ENCODE measurements at places on chromosomes 11 and 22.

- no peak for DNase-seq
These were observed 132.6 kb downstream of the WNT11 start for GRCh38 chr11:76073724-76074123.

DNA sequence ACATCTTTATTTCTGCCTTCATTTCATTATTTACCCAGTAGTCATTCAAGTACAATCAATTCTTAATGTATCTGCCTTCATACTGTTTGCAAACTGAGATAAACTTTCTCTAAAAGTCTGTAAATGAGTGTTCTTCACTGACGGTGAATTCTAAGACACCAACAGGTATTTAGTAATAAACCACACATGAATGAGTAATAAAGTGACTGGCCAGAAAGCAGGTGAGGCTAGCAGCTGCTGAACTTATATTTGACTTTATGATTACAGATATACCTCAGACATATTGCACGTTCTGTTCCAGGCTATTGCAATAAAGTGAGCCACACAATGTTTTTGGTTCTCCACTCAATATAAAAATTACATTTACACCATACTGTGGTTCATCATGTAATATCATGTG is 1894.0 kb upstream of the RAG2 start:
- DNase-seq = no peak

DNA sequence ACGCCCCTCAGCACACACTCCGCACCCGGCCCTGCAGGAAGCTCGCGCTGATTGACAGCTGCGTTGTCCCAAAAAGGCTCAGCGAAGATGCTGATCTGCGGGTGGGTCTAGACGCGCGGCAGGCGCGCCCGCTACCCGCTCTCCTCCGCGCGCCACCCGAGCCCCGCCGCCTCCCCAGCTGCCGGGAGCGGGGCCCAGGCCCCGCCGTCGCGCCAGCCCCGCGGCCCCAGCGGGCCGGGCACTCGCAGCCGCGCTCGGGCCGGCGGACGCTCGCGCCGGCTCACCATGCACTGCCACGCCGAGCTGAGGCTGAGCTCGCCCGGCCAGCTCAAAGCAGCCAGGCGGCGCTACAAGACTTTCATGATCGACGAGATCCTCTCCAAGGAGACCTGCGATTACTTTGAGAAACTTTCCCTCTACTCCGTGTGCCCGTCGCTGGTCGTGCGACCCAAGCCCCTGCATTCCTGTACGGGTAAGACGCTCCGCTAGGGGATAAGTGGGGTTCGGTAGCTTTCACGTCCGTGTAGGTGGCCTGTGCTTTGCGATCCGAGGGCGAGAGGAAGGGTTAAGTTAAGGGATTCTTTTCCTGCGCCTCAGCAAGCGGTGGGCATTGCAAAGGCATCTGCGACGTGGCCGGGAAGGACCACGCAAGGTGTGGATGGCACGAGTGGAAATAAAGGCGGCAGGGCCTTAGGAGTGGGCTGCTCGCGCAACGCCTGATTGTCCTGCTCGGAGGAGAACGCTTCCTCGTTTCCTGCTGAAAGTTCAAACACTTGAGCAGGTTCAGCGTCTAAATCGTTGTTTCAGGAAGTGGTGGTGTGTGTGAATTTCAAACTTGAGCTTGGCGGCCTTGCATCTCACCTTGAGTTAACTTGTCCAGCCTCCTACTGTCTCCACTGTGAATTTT is at the start of gene BARX2:
Gene BARX2 (plus strand): TSS at position 98 of the 907 bp plus-strand sequence. CDS start 188 bp downstream, at position 286.
- DNase-seq = no peak

DNA sequence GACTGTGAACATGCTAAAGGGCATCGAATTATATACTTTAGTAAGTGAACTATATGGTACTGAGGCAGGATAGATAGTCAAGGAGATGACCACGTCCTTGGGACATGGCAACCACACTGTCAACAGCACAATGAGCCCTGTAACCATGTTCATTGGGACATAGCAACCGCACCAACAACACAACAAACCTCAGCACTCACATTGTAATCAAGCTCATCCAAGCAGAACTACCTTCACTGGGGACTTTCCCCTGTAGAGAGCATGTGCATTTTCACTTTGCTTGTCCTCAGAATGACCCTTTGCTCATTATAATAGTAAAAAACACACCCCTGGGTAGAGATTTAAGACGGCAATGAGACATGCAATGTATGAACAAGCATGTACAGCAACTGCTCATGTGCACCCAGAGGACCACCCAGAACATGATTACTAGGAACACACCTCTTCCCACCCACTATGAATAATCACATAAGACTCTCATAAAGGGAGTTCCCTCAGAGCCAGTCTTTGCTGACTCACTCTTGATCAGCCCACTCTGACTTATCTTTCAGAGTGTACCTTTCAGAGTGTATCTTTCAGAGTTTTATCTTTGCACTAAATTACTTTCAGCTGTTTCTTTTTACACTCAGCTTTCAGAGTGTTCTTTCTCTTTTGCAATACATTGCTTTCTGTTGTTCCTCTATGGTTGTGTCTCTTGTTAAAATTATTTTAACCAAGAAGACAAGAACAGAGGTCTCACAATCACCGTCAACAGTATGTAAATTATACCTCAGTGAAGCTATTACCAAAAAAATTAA is 4.1 kb upstream of the PLAAT2 start:
- peak; percentile 50 for DNase-seq

DNA sequence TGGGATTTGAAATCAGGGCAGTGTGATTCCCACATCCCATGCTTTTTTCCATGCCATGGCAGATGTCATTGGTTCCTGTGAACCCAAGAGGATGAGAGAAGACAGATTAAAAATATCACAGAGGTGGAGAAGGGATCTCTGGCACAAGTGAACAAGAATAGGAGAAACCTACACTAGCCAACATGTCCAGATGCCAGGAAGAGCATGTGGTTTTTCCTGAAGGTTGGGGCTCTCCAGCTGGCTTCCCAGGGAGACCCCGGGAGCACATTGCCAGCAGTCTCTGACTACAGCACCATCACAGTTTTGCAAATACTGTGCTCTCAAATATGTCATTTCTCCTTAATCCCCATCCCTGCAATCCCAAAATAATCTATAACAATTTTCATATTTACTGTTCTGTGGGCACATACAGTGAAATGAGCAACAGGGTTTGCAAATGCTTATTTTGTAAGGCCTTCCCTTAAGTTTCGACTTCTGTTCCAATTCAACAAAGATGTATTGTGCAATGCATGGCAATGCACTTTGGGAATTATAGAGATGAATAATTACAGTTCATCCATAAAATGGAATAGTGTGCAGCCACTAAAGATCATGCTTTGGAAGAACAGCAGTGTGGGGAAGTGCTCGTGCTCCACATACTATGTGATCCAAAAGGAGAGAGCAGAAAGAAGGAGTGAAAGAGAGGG is 4.8 kb downstream of the ANKK1 start:
- no peak for DNase-seq

DNA sequence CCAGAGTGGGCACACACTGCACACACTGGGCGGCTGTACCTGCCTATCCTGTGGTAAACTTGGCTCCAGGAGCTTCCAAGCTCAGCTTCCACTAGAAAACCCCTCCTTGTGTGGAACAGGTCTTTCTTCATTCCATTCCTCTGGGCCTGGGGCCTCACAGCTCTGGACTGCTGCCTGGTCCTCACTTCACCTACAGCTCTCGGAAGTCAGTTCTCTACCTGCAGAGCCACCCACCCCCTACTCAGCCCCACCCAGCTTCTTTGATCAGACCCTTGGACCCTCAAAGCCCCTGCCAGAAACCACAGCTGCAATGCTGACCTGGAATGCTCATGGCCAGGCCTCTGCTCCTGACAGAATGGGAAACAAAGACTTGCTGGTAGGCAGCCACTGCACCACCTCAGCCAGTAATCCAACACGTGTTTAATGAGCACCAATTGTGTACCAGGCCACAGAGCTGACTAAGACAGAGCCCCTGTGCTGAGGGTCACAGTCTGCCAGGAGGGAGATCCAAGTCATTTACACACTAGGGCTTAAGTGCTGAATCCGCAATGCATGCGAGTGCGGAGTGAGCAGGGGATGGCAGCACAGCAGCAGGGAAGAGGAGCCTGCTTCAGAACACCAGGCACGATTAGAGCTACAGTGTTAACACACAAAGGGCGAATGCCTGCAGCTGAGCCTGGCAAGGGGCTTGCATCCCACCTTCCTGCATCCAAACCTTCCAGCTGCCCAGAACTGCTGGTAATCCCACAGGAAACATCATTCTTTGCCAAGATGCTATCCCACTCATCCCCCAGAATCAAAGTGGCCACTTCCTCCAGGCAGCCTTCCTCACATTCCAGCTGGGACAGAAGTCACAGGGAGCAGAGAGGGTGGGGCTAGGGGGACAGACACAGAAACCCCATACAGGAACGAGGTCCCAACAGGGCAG is 4.6 kb downstream of the GNB1L start:
- DNase-seq = no peak

DNA sequence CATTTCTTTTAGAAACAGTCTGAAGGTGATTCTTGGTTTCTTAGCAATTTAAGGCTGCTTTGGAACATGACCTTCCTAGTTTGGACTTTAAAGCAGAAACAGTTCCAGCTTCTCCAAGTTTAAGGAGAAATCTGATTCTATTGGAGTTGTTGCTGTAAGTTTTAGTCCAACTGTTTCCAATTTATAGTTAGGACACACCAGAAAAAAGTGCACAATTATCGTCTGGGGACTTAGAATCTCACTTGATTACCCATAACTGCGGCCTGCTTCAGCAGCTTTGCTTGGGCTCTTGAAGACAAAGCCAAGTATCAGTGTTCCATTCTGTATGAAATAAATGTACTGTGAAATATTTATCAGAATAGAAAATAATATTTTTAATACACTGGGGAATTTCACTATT is 246.6 kb downstream of the TMEM135 start:
- no peak for DNase-seq

Data from stimulated activated CD8-positive, alpha-beta memory T cell treated with anti-CD3 and anti-CD28 coated beads, Interleukin-15, amount 100 ng/mL, for 4 hours (primary cell).